ENCODE measurements at places on chromosomes 11 and 22.

- DNase-seq, result no peak
Measured at GRCh38 chr11:12131943-12132789, 21.8 kb downstream of the MICAL2 start.

DNA sequence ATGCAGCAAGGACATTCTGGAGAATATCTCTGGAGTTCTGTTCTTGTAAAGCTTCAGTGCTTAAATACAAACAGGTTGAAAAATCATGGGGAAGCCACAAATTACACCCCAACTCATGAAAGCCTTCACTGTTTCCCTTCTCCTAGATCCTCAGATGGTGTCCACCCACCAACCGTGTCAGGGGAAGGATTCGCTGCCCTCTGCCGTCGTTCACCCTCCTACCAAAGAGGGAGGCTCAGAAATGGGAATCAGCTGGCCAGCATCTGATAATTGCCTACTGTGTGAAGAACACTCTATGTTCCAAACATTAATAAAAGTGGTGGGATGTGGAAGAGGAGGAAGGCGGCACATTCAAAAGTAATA is 7.4 kb upstream of the HEPACAM start:
- no peak for DNase-seq

- no peak for DNase-seq
Measured at GRCh38 chr11:69477086-69477485, 4.4 kb upstream of the LINC01488 start.

DNA sequence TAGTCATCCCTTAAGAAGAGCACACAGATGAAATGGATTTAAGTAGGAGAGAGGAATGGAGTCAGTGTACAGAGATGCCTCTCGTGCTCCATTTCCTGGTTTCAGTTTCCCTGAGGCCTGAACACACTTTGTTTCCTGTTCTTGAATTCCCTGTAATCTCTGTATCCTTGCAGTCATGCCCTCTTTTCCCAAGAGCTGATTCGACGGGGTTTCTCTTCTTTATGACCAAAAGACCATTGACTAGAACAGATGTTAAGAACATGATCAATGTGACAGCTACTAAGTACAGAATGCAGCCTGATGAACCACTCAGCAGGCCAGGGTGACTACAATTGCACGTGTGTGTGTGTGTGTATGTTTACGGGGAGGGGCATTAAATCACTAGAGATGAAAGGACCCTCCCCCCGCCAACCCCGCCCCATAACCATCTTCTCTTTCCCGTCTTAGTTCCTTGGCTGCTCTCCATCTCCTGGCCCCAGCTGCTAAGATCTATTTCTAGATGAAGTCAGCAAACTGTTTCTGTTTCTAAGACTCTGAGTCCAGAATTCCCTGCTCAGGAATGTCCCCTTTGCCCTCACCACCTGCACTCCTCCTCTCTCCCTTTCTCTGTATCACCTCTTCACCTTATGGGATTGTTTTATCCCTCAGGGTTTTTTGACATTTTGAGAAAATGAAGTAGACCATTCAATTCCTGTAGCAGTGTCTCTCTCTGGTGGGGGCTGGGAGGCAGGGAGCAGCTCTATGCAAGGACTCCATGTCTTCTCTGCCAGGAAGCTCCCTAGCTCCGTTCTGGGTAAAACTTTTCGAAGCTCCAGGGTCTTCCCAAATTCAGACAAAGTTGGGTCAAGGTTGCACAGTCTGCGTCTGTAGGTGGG is 26.0 kb downstream of the SLC22A6 start:
- peak; percentile 77 for DNase-seq

DNA sequence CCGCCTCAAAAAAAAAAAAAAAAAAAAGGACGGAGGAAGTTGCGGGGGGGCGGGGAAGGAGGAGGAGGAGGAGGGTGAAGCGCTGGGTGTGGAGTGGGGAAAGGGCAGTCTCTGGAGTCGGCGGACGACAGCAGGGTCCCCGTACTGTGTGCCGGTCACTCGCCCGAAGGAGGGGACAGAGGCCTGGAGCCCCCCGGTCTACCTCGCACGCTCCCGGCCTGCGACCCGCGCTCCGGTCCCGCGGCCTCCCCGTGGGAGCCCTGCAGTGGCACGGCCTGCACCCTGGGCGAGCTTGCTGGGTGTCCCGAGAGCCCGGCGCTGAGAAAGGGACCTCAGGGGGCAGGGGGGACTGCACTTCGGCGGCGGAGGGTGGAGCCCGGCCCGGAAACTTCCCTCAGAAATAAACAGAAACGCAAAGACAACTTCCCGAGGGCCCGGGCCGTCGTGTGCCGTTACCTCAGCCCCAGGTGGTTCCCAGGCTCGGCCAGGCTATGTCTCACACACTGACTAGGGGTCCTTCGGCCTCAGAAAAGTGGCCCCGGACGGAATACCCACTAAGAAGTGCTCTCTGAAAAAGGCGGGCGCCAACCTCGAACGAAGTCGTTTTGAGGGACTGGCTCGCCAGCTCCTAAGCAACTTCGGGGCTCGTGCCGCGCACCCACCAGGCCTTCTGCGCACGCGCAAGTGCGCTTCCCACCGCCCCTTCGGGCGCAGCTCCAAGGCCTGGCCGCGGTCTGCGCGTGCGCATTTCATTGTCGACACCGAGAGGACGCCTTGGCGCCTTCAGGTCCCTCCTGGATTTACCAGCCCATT is at the start of gene MAJIN:
Gene MAJIN, minus strand, starts transcription at position 688 of the 813 bp plus-strand sequence. CDS start 12,703 bp downstream, outside the sequence.
- no peak for DNase-seq

DNA sequence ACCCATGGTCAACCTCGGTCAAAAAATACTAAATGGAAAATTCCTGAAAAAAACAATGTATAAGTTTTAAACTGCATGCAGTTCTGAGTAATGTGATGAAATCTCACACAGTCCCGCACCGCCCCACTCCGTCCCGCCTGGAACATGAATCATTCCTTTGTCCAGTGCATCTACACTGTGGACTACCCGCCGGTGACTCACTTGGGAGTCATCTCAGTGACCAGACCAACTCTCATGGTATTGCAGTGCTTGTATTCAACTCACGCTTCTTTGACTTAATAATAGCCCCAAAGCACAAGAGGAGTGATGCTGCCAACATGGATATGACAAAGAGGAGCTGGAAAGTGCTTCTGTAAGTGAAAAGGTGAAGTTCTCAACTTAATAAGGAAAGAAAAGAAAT is 48.8 kb downstream of the ARHGAP32 start:
- peak; percentile 80 for DNase-seq

DNA sequence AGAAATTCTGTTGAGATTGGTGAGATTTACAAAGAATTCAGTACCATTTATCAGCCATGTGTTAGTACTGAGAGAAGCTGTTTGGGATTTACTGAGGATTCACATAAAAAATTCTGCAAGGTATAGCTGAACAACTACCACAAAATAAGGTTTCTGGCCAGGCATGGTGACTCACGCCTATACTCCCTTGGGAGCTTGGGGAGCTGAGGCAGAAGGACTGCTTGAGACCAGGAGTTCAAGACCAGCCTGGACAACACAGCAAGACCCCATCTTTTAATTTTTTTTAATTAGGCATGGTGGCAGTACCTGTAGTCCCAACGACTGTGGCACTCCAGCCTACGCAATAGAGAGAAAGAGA is 86.7 kb downstream of the SIK3 start:
- no peak for DNase-seq

Data from SJCRH30 (cell line).